ENCODE measurements at places on chromosomes 16 and 17.

GRCh38 chr17:78252111-78252634, 20.7 kb downstream of the TMEM235 start:
- no peak for DNase-seq

- no peak for DNase-seq
These were observed 197.5 kb downstream of the HS3ST3A1 start for GRCh38 chr17:13403982-13404946.

- no peak for DNase-seq
These were observed at the start of gene TK2 for GRCh38 chr16:66549284-66550131. TSS of gene TK2 (minus strand) at chr16:66550122. CDS start at chr16:66550061, 61 bp downstream.

GRCh38 chr17:44363613-44364159, at the start of gene FAM171A2:
TSS of gene FAM171A2 (minus strand) at chr17:44363853. CDS start at chr17:44363714, 139 bp downstream.
- no peak for DNase-seq

- DNase-seq: no peak
These were observed at the start of gene ASPA for GRCh38 chr17:3475812-3476610. TSS of gene ASPA (plus strand) at chr17:3475997. CDS start at chr17:3476160, 163 bp downstream.

- no peak for DNase-seq
These were observed 118.4 kb downstream of the COPRS start for GRCh38 chr17:31740611-31741082.

GRCh38 chr16:19068237-19068815, 912 bp downstream of the COQ7 start:
- no peak for DNase-seq

- no peak for DNase-seq
These were observed 64.8 kb upstream of the MRC2 start for GRCh38 chr17:62562656-62563055.

- no peak for DNase-seq
These were observed 40.5 kb upstream of the SKAP1 start for GRCh38 chr17:48470388-48471034.

DNA sequence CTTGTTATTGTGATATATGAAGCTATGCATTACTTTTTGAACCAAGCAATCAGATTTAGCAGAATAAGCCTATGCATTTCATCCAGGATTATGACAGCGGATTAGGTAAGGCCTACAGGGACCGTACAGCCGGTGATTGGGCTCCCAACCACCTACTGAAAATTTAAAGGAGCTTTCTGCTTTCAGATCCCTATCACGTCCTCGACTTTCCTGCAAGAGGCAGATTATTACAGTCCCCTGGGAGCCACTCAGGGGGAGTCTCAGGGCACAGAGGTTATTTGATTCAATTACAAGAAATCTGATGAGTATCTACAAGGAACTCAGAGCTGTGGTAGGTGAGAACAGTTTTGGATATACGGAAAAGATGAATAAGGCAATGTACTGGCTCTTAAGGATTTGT, 80.7 kb downstream of the HS3ST3B1 start:
- no peak for DNase-seq

DNA sequence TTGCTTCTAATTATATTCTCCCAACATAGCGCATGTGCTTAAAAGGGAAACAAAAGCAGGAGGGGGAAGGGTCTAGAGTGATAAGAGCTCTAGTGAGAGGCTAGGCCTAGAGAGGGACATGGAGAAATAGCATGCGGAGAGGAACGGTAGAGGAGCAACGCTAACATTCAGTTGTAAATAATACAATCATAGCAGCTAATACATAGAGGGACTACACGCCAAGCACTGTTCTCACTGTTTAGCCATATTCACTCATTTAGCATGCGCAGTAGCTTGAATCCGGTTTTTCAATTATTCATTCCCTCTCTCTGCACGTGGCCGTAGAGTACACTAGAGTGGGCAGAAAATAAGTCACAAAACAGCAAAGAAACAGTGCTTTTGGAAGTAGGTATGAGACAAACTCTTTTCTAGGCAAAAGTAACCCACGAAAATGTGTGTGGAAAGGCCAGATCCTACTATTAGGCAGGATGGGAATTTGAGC, 1.7 kb upstream of the ALOX12 start:
- DNase-seq: no peak

- DNase-seq: no peak
These were observed 76.1 kb upstream of the LGALS9 start for GRCh38 chr17:27554911-27555310.

DNA sequence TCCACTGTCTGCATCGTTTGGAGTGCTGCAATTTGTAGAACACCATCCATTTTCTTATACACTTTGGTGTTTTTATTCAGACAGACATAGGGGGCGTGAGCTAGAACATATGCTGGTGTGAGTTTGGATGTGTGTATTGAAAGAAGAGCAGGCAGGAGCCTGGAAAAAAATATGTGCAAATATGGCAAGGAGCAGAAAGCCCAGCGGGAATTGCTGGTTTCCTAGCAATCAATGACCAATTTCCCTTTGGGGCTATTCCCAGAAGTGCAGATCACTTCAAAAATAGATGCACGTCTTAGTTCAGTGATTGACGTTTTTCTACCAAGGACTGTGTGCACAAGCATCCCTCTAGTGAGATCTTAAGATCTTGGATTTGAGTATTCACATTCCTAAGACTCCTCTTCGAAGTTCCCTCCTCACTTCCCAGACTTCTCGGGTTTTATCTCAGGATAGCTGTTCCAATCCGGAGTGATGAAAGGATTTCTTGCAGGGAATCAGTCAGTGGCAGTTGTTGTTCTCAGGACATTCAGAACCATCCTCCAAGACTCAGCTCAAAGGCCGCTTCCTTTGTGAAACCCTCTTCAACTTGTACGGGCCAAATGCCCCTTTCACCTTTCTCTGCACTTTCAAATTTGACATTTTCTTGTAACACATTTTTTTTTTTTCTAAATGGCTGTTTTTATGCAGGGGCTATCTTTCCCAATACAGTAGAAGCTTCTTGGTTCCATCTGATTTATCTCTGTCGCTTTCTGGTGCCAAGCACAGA, 268.7 kb upstream of the ASIC2 start:
- DNase-seq: no peak

GRCh38 chr17:16301963-16302855, 51.1 kb downstream of the CENPV start:
- no peak for DNase-seq

- DNase-seq: no peak
These were observed 3.4 kb upstream of the RASD1 start for GRCh38 chr17:17499402-17500145.

DNA sequence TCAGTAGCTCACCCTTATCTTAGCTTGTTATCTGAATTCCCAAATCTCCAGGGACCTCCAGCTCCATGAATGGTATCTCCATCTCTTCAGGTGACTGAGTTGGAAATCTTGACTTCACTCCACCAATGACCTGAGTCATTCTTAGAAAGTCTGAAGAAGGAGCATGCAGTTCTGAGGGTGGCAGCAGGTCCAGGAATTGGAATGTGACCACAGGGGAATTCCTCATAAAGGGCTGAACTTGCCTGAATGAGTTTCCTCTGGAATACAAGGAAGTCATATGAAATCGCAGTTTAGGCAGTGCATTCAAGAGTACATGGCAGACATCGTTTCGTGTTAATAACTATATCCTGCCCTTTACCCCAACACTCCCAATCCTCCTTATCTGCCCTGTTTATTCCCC, 12.5 kb upstream of the PYY start:
- DNase-seq: no peak

DNA sequence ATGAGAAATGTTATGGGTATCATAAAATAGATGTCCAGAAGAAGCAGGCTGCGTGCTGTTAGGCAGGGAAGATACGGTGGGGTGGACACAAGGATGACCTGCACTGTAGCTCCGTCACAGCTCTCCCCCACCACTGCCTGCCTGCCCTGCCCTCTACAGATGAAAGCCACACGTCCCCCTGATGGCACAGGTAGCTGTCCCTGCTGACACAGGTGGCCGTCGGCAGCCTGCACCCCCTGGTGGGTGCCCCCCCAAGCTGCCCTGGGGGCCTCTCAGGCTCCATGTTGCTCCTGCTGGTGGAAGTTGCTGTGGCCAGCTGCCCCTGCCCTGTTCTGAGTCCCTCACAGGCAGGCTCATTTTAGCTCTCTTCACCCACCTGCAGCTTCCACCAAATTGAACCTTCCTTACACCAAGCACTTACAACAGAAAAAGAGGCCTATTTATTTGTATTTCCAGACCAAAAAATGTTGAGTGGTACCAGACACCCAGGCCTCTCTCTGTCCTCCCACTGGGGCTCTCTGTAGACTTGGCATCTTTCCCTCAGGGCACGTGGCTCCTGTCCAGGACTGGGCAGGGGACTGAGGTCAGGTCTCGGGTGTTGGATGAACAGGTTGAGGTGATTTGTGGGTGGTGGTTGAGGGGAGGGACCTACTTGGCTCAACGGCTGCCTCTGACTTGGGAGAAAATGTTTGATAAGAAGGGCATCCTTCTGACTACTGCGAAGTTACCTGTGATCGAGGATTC, 50.1 kb upstream of the CACNG5 start:
- DNase-seq: no peak

Data from DMS 273 treated with DMSO at 0.1 percent for 48 hours (cell line).